ENCODE measurements at places on chromosomes 1 and 21.

- DNase-seq: no peak
These were observed 106.5 kb upstream of the ACTL8 start for GRCh38 chr1:17648457-17649145.

- DNase-seq: no peak
These were observed 19.7 kb downstream of the PRDX6 start for GRCh38 chr1:173496757-173497320.

DNA sequence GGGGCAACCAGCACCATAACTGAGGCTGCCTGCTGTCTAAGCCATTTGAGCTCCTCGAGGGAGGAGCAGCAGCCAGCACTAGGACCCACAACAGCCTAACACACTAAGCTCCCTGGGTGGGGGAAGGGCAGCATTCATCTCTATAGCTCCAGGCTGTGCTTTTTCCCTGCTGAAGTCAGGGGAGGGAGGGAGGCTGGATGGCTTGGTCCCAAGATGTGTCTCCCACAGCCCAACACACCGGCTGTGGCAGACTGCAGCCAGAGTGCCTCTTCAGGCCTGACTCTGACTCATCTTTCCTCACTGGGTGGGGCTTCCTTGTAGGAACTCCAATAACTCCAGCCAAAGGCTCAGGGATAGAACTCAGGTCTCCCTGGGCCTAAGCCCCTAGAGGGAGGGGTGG, 296.3 kb downstream of the PRDM2 start:
- no peak for DNase-seq

DNA sequence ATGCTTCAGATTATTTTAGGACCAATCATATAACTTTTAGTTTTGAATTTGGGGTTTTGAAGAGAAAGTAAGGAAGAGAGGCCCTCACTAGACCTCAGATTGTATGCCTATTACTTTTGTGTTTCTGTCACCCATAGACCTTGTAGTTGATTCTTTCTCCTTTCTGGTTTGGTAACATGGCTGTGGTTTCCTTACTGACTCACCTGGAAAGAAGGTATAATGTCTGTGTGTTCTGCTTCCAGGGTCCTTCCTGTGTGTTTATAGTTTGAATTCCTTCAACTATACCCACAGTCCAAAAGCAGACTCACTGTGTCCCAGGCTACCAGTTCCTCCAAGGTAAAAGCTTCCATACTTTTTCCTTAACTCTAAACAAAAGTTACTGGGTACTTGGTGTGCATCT, 8.1 kb downstream of the SLC44A3 start:
- DNase-seq: no peak

DNA sequence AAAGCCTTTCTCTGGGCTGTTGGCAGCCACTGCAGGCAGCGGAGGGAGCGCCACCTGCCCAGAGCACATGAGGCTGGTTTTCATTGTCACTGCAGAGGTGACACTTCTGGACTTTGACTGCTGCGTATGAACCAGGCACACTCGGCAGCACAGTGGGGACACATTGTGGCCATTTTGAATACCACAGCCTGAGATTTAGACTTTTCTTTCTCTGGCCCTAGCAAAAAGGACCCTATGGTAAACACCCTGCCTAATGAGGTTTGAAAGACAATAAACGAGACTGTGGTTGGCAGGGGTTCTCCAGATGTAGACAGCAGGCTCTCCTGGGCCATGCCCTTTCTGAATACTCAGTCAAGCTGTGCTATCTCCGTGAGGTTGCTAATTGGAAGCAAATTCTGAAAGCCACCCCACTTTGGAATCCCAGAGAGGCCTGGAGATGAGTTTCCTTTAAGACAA, 12.0 kb upstream of the KCNE2 start:
- DNase-seq: peak; percentile 17
